T-helper 2 cell (primary cell): ENCODE measurements at places on chromosomes 12 and 14.

GRCh38 chr12:112349431-112349830, 32.8 kb downstream of the HECTD4 start:
- DNase-seq = no peak

DNA sequence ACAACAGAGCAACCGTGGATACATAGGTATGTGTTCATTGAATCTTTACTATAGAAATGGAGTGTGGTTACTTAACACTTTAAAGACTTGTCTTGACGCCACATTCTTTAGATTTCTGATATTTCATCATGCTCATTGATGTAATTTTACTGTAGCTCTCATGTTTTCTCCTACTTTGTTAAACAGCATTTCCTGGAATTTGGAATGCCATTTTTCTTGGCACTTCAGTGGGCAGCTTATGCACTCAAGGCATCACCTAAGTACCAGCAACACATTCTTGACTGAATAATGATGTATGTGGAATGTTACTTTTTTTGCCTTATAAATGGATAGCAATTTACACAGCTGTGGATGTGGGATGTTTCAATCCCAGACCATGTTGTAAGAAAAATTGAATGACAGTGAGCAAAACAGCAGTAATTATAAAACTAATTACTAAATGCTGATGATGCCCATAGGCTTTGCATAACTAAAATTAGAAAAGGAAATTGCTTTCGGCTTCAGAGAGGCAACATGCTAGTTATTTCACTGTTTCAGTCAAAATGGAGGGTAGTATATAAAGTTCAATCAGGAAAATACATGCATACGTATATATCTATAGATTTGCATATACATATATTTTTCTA, 298.5 kb downstream of the NPAS3 start:
- no peak for DNase-seq

DNA sequence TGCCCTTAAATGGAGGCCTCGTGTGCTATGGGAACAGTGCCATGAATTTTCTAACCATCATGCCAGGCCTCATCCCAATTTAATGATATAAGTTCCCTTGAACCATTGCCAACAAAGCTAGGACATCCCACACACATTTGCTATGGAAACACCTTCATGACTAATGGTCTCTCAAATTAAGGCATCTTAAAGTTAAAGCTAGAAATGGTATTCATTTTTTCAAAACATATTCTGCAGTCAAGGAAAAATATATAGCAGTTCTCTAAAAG, 117.3 kb downstream of the BTG1 start:
- DNase-seq = no peak

DNA sequence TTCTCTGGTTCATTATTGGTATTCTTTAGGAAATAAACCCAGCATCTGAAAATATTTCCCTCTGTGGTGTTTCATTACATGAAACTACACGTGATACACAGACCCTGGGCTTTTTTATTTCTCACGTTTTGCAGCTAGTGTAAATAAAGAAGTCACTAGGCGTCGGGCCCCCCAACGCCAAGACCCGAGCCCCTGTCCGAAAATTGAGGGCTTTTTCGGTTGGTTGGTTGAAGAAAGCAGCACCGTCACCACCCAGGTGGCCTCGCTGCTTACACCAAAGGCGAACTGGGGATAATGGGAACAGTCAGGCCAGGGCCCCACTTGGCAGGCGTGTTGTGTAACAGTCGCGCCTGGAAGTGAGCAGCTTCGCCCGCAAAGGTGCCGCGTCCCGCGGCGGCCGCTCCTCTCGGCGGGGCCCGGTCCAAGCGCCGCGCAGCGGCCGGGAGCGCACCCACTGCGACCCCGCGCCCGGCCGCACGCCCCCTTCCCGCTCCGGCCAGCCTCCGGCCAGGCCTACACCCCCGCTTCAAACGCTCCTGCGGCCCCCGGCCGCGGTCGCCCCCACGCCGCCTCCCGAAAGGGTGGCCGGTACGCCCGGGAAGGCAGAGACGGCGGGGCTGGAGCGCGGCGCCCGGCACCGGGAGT, 1.2 kb downstream of the DUSP16 start:
- DNase-seq = peak; percentile 29

- no peak for DNase-seq
Observed at GRCh38 chr12:67520606-67521005, 127.9 kb upstream of the DYRK2 start.

DNA sequence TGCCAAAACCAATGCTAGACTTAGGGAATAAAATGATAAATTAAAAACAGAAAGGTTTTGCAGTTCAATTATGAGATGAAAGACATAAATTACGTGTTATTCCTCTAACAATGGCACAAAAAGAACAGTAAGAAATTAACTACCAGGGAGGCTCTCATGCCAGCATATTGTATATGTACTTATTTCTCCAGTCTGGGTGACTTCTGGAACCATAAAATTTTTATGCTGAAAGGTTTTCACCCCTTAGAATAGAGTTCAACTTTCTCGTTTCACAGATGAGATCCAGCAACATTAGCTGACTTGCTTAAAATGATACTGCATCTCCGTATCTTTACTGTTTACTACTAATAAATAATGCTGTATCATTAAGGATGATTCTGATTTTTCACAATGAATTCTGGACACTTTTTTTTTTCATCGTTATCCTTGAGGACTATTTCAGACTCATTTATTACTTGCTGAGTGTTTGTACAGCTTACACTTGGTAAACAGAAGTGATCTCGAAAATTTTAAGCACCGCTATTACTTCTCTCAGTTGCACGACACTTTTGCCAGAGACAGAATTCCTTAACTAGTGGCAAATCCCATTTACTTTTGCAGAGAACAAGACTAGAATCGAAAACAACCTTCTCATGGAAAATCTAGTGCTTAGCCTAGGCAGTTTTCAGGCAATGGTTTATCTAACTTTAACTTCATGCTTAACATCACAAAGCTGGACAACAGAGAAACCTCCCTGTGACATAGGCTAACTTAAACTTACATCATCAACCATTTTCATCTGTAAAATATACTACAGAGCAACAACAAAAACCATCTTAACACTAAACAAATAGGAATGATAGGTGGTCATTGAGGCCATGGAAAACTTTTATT, 2.7 kb downstream of the RSRC2 start:
- no peak for DNase-seq

DNA sequence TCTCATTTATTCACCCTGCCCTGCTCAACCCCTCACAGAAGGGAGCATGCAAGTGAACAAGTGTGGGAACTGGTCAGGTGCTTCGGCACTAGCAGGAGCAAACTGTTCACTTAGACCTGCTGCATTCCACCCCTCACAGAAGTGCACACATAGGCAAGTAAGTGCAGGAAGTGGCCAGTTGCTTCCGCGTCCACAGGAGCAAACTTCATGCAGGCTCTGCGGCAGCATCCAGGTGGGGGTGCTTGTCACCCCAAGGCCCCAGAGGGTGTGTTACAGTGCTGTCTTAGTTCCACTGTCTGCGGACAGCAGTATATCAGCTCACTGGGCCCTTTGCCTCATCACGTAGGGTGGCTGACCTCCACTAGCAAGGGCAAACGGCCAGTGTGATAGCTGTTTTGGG, 167.3 kb upstream of the AVPR1A start:
- DNase-seq = no peak

- no peak for DNase-seq
Observed at GRCh38 chr14:67192366-67192765, 3.1 kb downstream of the GARIN2 start.

- no peak for DNase-seq
Observed at GRCh38 chr12:356276-356988, 32.7 kb downstream of the KDM5A start.

DNA sequence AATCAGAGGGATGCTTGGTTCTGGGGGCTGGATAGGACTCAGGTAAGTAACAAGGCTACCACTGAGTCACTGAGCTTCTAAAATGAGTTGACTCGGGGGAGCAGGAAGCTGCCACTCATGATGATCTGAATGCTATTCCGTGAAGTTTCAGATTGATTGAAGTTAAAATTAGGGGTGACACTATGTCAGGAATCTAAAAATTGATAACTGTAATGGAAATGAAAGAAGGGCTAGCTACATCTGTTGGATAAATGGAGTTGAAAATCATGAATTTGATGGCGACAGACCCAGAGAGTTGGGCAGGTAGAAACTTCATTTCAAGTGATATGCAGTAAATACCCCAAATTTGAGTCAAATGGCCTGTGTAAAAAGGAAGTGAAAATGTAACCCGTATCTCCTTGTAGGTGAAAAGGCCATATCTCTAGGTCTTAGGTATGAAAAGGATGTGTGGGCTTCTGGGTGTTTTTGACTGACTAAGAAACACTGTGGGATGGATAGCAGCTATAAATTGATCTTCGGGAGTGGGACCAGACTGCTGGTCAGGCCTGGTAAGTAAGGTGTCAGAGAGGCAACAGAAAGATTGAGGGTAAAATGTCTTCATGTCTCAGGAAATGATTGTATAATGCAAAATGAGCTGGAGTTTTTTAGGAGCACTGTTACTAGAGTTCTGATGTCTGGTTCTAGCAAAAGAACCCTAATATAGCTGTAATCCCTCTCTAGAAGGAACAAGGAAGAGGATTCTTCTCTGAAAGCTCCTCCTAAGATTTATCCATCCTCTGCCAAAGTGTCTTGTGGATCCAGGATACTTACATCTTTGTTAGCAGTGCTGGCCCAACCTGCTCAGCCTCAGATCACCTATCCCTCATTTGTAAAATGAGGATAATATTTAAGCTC, 57.3 kb downstream of the DAD1 start:
- no peak for DNase-seq

DNA sequence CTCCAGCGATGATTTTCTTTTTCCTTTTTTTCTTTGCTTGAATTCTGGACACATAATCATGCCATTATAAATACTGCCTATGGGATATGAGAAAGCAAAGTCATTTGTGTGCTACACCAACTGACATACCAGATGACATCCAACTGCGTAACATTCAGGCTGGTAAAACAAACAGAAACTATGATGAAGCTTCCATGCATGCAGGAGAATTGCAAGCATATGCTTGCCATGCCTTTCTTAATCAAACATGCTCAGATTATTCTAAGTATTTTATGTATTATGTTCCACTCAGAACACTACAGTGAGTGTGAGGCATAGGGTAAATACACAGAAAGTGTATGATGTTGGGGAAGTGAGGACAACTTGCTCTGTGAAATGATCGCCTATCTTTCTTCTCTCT, 97.4 kb downstream of the C12orf50 start:
- DNase-seq = no peak

DNA sequence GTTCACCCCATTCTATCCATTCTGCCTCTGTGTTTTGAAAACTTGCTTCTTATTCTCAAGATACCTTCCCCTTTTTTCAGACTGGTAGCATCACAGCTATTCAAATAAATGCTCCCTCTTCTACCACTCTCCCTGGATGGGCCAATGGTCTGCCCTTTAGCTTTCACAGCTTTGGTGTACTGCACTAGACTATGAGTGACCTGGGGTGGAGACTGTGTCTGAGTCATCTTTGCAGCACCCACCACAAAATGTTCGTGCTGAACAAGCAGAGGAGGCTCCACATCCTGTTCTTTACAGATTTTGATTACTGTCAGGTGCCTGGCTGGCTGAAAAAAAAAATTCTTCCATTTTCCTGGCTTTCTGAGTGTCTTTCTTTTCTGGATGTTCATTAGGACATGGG, 1104.1 kb upstream of the TMEM132C start:
- DNase-seq = peak; percentile 90

DNA sequence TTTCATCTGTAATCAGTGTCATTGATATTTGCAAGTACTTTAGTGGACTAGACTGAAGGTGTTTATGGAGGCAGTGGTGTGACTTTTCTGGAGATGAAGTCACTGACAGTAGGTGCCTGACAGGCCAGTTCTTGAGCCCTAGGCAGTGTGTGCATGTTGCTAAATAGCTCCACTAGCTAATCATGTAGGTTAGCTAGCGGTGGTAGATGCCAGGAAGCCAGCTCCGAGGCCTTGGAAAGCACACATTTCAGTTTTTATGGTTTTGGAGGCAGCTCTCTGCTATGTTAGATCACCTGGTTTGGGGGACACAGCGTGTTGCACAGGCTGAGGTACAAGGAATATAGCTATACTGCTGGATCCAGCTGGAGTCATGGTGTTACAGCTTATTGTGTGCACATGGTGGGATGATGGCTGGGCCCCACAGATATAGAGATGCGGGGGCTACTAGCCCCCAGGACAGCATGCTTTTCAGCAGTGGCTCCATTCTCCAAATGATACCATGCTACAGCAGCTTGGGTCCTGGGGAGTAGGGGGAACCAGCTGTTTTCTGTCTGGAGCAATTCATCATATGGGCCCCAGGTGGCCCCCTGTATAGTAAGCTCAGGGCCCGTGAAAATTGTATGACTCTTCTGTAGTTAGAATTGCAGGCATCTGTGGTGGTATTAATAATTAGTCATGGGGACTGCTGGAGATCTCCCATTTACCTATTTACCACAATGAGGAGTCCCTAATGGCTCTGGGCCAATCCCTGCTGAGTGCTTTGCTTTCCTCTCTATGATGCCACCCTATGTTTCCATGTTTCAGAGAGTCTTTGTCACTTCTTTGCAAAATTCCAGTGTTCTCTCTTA, 367.2 kb upstream of the LMO3 start:
- no peak for DNase-seq

DNA sequence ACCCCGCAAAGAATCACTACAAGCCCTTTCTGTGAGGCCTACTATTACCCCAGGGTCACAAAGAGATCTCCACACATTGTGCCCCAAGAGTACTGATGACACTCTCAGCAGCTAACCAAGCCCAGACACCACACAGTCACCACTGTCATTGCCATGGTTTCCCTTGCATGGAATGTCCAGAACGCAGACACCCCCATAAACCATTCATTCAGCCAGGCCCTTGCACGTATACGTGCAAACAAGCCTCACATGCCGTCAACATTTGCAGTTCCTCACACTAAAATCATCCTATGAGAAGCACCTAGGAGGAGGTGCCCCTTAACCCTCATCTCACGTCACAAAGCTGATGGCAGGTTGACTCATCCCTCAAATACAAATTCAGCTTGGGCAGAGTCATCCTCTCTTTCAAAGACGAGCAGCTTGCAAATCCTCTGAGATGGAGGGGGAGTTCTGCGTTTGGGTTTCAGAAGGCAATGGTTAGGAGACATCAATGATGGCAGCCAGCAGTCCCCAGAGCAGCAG, 17.1 kb upstream of the KRT77 start:
- DNase-seq = no peak

DNA sequence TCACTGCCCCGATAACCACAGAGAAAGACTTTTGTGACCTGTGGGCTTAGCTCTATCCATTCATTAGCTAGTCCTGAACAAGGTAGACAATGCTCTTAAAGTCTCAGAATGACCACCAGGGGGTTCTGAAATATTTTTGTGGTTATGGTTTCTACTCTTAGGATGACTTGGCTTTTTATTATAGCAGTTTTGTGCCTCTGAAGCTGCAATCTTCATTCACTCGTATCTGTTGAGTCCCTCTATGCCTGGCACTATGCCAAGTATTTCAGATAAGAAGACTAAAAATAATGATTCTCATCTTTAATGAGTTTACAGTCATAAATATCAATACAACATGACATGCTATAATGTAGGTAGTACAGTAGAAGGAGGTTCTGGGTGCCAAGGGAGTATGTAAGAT, 130.8 kb upstream of the TRHDE start:
- DNase-seq = no peak

- no peak for DNase-seq
Observed at GRCh38 chr14:30553311-30553989, 5.5 kb upstream of the G2E3 start.

GRCh38 chr14:52253503-52253902, 14.0 kb upstream of the PTGDR start:
- no peak for DNase-seq
